CD4-positive, alpha-beta T cell treated with Interleukin-15 for 4 hours (primary cell): ENCODE measurements at places on chromosomes 5 and 9.
A peak's percentile ranks its signal among the peaks of the same experiment; 100 is the strongest.

DNA sequence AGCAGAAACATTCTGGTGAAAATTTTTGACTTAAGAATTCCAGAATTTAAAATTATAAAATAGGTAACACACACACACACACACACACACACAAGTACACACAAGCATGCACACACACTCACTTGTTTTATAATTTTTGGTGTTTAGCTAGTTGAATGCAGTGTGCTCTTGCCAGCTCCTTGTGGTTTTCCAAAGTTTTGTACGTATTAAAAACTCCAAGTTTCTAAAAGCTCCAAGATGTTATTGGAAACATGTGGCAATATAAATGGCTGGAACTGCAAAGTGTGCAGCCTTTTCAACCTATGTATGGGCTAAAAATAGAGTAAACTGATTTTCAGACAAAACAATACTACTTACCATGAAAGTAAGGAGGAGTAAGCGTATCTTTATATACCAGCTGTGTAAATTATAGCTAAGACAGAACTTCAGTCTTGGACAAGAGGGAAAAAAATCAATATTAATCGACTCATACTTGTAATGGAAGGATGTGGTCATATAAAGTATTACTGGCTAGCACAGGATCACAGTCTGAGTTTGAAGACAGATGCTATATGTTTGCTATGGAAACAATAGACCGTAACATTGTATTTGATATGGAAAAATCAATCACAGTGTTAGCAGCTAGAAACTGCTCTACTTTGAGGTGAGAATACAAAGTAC, 727.1 kb upstream of the GRAMD2B start:
- DNase-seq = no peak

GRCh38 chr5:151461312-151461711, 13.9 kb downstream of the SLC36A1 start:
- DNase-seq = no peak

GRCh38 chr9:14018081-14018480, 295.9 kb downstream of the NFIB start:
- DNase-seq = no peak

DNA sequence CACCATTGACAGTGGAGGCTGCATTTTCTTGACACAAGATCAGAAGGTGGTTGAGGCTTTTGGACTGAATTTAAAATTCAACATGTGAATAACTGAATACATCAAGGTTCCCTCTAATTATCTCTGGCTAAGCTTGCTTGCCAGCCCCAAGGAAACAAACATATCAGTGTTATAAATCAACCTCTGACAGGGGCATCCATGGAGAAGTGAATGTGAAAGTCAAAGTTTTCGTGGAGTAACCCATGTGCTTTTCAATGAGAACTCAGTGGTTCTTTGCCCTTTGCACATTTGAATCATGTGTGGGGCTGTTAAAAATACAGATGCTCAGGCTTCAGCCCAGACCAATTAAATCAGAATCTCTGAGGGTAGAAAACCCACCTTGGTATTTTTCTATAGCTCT, 128.9 kb downstream of the LRRC70 start:
- no peak for DNase-seq

DNA sequence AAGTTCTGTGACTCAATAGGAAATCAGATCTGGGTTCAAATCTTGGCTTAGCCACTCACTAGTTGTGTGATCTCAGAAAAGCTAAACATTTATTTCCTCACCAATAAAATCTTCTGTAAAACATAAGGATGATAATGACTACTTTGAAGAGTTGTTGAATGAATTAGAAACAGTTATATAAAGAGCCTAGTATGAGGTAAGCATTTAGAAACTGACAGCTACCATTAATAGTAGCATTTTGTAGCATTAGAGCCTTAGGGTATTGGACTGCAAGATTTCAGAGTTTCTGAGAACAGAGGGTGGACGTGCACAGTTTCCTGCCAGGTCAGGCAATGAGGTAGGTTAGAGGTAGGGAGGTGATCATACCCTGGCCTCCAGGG, 293.2 kb downstream of the CWC27 start:
- no peak for DNase-seq

DNA sequence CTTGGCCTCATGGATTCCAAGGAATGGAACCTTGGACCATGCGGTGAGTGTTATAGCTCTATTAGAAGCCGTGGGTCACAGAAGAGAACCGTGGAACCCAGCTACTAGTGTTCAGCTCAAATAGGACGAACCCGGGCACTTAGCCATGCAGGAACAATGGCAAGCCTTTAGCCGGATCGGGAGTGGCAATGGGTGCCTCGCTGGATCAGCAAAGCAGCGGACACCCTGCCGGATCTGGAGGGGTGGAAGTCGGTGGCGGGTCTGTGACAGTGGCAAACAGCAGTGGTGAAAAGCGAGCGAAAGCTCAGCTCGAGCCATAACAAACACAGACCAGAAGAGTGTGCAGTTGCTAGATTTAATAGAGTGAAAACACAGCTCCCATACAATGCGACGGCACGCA, 2.4 kb upstream of the CDO1 start:
- no peak for DNase-seq

DNA sequence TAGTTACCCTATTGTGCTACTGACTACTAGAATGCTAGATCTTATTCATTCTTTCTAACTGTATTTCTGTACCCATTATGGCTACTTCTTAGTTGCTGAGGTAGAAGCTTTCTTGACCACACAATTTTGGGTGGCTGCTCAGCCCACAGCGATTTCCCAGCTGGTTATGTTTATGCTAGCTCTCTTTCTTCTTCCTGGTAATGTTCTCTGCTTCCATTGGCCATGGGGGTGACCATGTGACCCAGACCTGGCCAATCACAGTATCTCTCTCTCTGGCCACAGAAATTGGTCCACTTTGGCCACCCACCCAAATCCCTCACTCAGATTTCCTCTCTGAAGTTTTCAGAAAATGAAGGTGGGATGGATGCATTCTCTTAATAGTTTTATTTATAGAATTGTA, 427.9 kb upstream of the CLINT1 start:
- no peak for DNase-seq

GRCh38 chr5:11507156-11507910, 396.9 kb downstream of the CTNND2 start:
- DNase-seq = no peak

GRCh38 chr9:128365525-128365924, 5.6 kb upstream of the URM1 start:
- DNase-seq = no peak

DNA sequence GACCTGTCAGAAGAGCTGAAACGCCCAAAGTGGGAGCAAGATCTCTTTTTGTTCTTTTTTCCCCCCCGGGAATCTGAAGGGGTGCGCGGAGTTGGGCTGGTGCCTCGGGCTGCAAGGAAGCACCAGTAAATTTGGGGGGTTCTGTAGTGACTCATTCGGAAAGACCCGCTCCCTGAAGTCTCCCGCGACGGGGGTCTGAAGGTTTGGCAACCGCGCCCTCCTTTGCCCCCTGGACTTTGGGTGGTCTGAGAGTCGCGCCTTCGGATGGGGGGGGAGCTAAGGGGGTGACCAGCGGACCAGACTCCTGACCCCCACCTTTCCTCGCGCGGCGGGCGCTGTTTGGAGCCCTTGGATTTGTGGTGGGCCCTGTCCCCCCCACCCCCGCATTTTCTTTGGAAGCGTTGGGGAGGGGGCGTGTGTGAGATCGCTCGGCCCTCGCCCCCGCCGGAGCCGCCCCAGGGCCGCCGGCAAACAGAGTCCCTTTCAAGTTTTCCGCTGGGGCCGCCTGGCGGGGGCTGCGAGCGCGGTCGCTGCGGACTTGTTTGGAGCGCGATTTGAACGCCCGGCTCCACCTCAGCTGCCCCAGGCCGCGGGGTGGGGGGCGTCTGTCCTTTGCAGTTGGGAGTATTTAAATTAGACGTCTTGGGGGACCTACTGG, 2.0 kb downstream of the CXXC5 start:
- DNase-seq = no peak

- DNase-seq = no peak
Measured at GRCh38 chr5:168015506-168015905, 275.9 kb upstream of the WWC1 start.

GRCh38 chr5:59922220-59922619, 28.7 kb upstream of the PDE4D start:
- no peak for DNase-seq

DNA sequence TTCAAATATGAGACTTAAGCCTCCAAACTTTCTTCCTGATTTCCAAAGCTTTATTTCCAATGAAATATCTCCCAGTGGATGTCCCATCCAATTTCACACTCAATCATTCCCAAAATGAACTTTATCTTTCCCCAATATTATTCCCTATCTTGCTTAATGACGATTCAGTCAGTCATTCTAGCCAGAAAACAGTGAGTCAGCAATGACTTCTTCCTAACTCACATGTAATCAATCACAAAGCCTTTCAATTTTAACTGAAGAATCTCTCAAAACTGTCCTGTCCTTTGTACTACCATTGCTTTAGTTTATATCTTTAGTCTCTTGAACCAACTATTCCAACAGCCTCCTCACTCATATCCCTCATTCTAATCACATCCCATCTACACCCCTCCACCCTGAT, 34.9 kb downstream of the NSA2 start:
- DNase-seq = no peak

GRCh38 chr5:169657127-169657526, 20.1 kb downstream of the DOCK2 start:
- DNase-seq = peak; percentile 33

DNA sequence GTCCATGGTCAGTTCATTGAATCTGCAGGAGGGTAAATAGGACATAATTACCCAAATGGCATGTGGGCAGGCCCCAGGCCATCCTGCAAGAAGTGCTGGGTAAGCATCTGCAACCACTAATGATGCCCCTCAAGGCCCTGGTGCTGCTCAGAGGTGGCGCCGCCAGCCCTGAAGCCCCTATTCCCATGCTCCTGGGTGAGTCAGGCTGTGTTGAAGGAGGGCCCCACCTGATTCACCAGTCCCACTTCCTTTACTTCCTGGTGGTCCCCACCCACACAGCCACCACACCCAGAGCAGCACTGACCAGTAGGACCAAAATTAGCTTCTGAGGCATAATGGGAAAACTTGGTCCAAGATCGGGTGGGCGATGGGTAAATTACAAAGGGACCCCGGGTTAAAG, 120.4 kb upstream of the SPRY4 start:
- DNase-seq = no peak

- DNase-seq = no peak
Measured at GRCh38 chr5:89407054-89407453, 524.1 kb upstream of the MEF2C start.

- DNase-seq = no peak
Measured at GRCh38 chr9:69420611-69421270, 95.7 kb downstream of the ENTREP1 start.

- no peak for DNase-seq
Measured at GRCh38 chr5:40017135-40017534, 592.4 kb upstream of the DAB2 start.

- no peak for DNase-seq
Measured at GRCh38 chr9:87276327-87276841, 221.3 kb upstream of the DAPK1 start.

DNA sequence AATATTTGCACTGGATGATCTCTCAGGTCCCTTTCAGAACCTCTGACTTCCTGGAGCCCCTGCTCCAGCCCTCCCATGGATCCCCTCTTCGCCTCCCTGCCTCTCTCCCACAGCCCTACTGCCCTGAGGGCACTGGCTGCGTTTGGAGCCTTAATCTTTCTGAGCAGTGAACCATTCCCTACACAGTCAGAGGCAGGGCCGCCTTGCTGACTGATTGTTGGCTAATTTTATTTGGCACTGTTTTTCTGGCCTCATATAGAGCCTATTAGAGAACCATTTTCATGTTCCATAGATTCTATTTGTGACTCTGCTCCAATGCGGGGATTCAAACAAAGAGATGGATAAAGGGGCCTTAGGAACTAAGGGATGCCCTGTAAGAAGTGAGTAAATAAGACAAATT, 91.1 kb downstream of the BRINP1 start:
- no peak for DNase-seq

DNA sequence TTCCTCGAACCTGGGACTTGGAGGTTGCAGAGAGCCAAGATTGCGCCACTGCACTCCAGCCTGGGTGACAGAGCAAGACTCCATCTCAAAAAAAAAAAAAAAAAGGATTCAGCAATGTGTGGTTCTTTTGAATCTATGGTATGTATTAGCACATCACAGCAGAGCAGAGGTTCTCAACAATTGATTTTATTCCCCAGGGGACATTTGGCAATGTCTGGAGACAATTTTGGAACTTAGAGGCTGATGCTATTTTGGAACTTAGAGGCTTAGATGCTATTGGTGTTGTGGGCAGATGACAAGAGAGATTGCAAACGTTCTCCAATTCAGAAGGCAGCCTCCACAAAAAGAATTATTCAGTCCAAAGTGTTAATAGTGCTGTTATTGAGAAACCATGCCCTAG, 115.2 kb downstream of the TMC1 start:
- no peak for DNase-seq

GRCh38 chr5:111922344-111922743, 165.3 kb upstream of the NREP start:
- no peak for DNase-seq

DNA sequence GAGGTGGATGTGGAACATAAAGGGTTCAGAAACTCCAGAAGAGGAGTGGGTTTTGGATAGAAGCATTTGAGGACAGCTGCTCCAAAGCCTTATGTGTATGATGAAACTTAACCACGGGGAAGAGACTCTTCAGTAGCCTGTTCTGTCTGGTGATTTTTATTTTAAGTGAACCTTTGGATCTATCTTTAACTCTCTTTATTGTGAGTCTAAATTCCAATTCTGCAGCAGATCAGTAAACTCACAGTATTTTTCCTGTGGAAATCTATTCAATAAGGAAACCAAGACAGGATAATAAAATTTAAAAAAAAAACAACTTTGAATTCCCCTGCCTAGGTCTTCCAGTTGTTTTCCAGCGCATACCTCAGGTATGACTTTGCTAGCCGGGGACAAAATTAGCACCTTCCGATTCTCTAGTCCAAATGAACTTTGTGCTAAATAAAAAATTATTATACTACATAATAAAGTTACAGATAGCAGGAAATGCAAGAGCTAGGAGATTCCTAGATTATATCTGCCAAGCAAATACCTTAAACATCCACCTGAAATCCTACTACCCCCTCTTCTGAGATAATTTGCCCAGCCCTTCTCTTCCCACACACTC, 101.9 kb downstream of the NLN start:
- DNase-seq = no peak

GRCh38 chr9:108663422-108663821, 192.4 kb downstream of the ACTL7B start:
- no peak for DNase-seq

DNA sequence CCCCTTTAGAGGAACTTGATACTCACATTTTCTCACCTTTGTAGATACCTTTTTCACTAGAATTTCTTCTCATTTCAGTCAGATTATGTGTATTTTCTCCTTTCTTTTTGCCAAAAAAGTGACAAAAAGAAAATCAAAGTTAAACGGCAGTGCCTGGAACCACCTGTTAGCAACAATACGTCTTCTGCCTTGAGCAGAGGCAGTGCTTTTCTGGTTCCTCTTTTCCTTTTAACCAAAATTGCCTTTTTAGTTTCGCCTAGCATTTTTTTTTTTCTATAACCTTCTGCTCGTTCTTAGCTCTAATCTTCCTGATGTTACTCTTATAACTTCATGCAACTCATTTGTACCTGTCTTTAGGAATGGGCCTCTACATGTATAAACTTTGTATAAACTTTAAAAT, 26.1 kb downstream of the SMIM32 start:
- DNase-seq = no peak
